ENCODE measurements at places on chromosomes 4 and X. TPM values are rescaled to one million over a fixed set of nuclear protein-coding genes. Genes with fewer than 3 reads are reported as not detected.

The PLS3 gene
- 18.7 TPM for polyA plus RNA-seq

The SRPX gene
- 47.6 TPM for polyA plus RNA-seq

The PNMA3 gene
- 0.55 TPM for polyA plus RNA-seq

The GABRB1 gene
- not detected for polyA plus RNA-seq

The ZFP42 gene
- polyA plus RNA-seq, result not detected

The BRS3 gene
- polyA plus RNA-seq, result not detected

The C4orf36 gene
- polyA plus RNA-seq, result not detected

The DUX4 gene
- polyA plus RNA-seq, result not detected

The TMEM35A gene
- polyA plus RNA-seq, result 0.61 TPM

The MEPE gene
- not detected for polyA plus RNA-seq

The XAGE2 gene
- not detected for polyA plus RNA-seq

The SEPTIN6 gene
- polyA plus RNA-seq, result 78.6 TPM

The PCDH11X gene
- 0.16 TPM for polyA plus RNA-seq

The AMBN gene
- not detected for polyA plus RNA-seq

The UBE2A gene
- 88.4 TPM for polyA plus RNA-seq

The PSAPL1 gene
- 0.03 TPM for polyA plus RNA-seq

The HPSE gene
- 2.6 TPM for polyA plus RNA-seq

The INPP4B gene
- polyA plus RNA-seq, result 2.4 TPM

The STARD8 gene
- 2.8 TPM for polyA plus RNA-seq

The SHOX gene
- not detected for polyA plus RNA-seq

The NAP1L3 gene
- 3.2 TPM for polyA plus RNA-seq

The SCOC gene
- 46.7 TPM for polyA plus RNA-seq

The TCP11X2 gene
- not detected for polyA plus RNA-seq

The POU4F2 gene
- polyA plus RNA-seq, result not detected

The SPOCK3 gene
- polyA plus RNA-seq, result 3.0 TPM

All from adrenal gland (tissue), 19 donors.